Stimulated activated CD4-positive, alpha-beta T cell treated with anti-CD3 and anti-CD28 coated beads, Interleukin-15, amount 100 ng/mL, for 1 hour (primary cell): ENCODE measurements at places on chromosomes 3 and 15.

DNA sequence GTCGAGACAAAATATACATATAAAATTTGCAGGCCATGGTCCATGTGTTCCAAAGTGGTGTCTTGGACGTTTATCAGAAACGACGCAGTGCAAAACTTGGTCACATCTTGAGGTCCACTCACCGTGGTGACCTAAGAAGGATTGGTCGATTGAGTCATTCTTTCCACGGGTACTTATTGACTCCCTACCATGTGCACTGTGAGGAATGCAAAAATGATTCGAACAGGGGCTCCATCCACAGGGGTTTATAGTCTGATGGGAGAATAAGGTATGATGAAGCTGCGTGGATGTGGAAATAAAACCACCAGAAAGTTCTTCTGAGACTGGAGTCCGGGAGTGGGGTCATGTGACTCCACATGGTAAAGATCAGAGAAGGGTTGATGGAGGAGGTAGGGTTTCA lies 185.2 kb downstream of the ITPR1 start:
- DNase-seq = no peak

DNA sequence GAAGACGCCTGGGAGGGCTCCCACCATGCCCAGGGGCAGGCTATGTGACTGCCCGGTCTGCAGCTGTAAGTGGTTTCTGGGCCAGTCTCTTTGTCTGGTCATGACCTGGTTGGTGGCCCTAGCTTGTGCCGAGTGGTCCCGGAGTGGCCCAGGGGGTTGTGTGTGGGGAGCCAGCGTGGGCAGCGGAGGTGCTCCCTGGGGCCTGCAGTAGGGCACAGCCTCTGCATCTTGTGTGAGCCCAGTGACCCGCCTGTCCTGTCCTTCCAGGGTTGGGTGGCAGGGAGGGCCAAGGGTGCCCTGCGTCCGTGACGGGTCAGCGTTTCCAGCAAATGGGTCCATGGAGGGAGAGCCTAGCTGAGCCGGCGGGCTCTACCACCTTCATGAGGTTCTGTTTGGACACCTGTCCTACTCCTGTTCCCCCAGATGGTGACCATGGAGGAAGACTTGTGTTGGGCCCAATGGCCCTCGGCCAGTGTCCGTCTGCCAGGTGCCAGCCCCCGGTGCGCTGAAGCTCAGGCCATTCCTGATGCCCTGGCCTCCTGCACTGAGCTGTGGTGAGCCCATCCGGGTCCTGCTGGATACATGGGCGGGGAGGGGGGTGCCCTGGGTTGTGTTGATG lies 215.4 kb downstream of the SNRPN start:
- DNase-seq = no peak

DNA sequence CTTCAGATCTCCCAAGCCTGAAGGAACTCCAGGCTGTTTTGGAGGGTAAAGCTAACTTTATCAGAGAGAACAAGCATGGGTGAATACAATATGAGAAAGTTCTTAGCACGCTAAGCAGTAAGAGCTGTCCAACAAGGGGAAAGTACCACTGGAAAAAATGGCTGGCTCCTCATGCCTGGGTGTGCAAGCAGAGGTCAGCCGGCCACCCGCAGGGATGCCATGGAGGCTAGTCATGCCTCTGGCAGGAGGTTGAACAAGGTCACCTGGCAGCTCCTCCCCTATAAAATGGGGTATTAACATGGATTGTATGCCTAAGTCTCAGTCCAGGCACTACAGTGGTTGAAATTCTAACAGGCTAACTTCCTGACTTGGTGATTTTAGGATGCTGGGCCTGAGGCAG lies 75.4 kb upstream of the SLC6A1 start:
- no peak for DNase-seq

GRCh38 chr15:62994975-62995681 lies 47.4 kb upstream of the TPM1 start:
- no peak for DNase-seq

GRCh38 chr3:13072600-13073325 lies 466 bp downstream of the IQSEC1 start:
- no peak for DNase-seq

GRCh38 chr15:41967506-41968206 lies 4.7 kb downstream of the EHD4 start:
- no peak for DNase-seq

- DNase-seq = no peak
Observed at GRCh38 chr3:47149339-47149933, 14.5 kb downstream of the SETD2 start.
